DMS153 (cell line): ENCODE measurements at places on chromosomes 7 and 10.

- no peak for DNase-seq
Observed at GRCh38 chr10:104333728-104334373, 4.4 kb downstream of the ITPRIP start.

DNA sequence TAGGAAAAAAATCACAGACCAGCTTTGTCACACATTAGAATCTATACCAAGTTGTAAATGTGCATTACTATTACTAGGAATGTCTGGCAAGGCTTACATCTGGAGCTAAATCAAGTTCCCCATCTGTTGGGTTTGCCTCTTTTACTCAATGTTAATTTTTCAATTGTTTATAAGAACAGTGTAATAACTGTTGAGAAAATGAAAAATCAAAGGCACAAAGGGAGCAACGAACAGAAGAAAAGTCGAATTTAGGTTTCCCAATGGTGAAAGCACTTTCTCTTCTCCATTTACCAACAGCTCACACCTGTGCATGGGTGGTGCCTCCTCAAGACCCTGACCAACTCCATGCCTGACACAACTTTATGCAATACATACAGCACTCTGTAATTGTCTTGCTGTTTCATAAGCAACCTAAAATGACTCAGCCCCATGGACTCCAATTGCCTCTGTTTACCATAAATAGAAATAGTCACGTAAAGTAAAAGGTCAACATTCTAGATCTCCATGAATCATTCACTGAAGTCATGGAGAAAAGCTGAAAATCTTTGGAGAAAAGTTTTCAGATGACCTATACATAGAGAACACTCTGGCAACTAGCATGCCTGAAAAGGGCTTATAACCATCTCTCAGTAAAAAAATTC lies 95.5 kb upstream of the KCNIP2 start:
- DNase-seq: no peak

DNA sequence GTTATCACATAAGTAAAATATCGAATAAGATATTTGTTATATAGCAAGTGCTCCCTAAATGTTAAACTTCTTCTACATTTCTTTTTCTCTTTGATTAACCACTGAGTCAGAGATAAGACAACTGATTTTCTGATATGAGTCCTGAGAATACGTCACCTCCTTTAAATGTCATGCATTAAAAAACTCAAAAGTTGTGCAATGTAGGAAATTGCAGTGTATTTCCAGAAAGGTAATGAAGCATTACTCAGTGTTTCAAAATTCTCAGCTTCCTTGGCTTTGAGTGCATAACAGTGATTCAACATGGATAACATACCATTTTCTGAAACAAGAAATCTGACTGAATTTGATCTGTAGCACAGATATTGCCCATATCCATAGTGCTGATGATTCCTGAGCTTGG lies 155.8 kb downstream of the BMPER start:
- DNase-seq: no peak

DNA sequence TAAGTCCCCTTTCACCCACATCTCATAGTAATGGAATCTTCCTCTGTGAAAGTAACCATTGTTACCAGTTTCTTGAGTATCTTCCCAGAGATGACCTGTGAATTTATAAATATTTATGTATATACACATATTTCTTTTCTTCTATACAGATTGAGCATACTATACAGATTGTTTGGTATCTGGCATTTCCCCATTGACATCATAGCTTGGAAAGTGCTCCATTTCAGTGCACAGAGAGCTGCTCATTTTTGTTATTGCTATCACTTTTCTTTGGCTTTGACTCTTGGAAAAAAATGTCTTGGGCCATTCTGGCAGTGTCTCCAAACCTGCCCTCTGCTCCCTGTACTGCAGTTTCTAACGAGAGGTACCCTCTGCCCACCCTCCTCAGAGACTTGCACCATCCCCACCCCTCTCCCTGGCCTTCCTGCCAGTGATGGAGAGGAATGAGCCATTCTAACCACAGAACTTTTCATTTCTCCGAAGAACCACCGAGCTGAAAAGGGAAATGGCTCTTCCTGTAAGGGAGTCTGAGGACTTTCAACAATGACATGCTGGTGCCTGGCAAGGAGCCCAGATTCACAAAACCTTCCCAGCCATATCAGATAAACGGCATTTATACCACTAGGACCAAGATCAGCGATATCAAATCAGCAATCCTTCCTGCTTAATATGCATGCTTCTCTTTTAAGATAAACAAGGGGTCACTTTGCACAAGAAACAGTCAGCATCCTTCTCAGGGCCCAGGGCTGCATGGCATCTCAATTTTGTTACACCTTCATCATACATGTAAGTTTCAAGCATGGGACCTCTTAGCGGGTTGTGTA lies 19.7 kb upstream of the CCSER2 start:
- DNase-seq: peak; percentile 72

GRCh38 chr7:43192806-43193460 lies 80.5 kb downstream of the HECW1 start:
- DNase-seq: no peak

DNA sequence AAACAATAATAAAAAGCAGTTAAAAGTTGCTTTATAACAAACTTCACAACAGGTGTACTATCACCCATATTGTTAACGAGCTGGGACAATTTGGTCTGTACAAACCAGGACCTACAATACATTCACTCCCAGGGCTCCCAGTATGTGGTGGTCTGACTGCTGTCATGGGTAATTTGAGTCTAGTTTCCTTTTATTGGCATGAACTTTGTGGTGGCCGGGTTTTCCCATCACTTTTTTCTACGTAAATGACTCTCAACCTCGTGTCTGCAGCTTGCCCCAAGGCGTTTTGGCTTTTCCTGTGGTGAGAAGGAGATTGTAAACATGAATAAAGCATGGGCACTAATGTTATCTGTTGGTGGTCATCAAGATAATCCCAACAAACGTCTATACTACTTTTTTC lies 118.7 kb upstream of the CDK6 start:
- no peak for DNase-seq

DNA sequence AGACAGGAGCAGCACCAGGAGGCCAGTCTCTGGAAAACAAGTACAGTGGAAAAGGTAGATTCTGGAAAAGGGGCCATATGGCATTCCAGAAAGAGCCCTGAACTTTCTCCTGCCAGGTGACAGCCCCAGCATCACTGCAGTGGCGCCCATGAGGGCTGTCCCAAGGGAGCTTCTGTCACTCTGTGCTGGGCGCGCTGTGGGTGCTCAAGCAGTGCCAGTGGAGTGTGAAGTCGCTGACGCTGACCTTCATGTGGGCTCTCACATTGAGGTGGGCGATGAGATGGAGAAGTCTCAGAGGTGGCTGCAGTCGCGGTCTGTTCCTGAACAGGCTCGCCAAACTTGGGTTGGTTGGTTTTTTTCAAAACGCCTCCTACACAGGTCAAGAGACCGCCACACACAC lies 38.2 kb downstream of the FKBP6 start:
- DNase-seq: no peak

- no peak for DNase-seq
Observed at GRCh38 chr7:122255454-122255853, 49.1 kb downstream of the FEZF1 start.

GRCh38 chr7:134480730-134481129 lies 21.8 kb upstream of the AKR1B1 start:
- DNase-seq: no peak

- DNase-seq: no peak
Observed at GRCh38 chr10:122301055-122301810, 30.1 kb downstream of the BTBD16 start.

- no peak for DNase-seq
Observed at GRCh38 chr7:503575-504111, 16.0 kb downstream of the PDGFA start.

DNA sequence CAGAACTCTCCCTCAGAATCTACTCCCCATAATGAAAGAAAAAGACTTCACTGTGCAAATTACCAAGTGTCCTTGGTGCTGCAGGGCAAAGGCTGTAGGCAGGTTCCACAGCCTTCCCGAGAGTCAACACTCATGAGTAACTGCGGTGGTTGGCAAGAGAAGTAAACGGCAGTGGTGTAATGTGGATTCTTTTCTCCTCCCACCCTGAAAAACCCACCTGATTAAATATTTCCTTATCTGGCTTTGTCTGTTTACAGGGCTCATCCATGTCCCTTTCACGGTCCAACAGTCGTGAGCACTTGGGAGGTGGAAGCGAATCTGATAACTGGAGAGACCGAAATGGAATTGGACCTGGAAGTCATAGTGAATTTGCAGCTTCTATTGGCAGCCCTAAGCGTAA lies 300.9 kb downstream of the BICC1 start:
- peak; percentile 23 for DNase-seq

GRCh38 chr10:106401967-106402366 lies 762.5 kb downstream of the SORCS1 start:
- no peak for DNase-seq

- no peak for DNase-seq
Observed at GRCh38 chr7:131385039-131385605, 57.4 kb downstream of the MKLN1 start.

- no peak for DNase-seq
Observed at GRCh38 chr7:32515890-32516550, 20.7 kb downstream of the AVL9 start.

- no peak for DNase-seq
Observed at GRCh38 chr7:91491868-91492267, 227.6 kb downstream of the FZD1 start.

GRCh38 chr10:98236862-98237261 lies 31.1 kb downstream of the LOXL4 start:
- no peak for DNase-seq

DNA sequence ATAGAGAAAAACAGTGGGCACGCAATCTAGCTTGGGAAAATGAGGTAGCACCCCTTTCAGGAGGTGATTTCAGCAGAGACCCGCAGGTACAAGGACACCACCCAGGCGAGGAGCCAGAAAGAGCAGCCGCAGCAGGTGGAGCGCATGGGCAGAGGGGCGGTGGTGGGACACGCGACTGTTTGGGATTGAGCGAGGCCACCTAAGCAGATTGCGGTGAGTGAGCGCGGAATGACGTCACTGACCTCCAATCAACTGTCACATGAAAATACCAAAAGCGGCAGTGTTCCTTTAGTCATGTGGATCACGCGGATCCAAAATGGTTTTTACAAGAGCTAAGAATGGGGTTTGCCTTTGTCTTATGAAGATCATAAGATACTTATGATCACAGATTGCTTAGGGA lies 40.2 kb upstream of the SLC26A3 start:
- no peak for DNase-seq

GRCh38 chr10:76168437-76168836 lies 737.0 kb downstream of the LRMDA start:
- no peak for DNase-seq

- no peak for DNase-seq
Observed at GRCh38 chr10:78476844-78477243, 443.2 kb downstream of the RPS24 start.

GRCh38 chr10:35822316-35822715 lies 180.2 kb upstream of the FZD8 start:
- peak; percentile 35 for DNase-seq

DNA sequence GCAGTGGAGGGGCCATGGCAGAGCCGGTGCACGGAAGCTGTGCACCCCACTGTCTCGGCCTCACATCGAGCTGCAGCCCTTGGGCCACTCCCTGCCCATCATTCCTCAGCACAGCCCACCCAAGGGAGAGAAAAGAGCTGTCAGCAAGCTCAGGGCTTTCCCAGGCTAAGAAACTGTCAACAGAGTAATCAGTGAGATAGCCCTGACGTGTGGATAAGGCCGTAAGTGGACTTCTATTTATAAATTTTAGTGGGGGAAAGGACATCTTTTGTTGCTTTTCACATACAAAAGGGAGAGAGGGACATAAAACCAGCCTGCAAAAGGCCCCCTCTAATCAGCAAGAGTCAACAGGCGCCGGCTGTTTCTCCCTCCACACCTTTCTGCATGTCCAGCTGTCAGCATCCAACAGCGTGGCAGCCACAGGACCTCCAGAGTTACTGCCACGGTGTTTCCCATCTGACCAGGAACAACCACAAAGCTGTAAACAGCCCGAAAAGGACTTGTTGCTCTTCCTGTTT lies 56.8 kb upstream of the DDC start:
- DNase-seq: no peak

- DNase-seq: no peak
Observed at GRCh38 chr7:35848725-35849124, 47.9 kb downstream of the SEPTIN7 start.

- no peak for DNase-seq
Observed at GRCh38 chr7:46534664-46535588, 613.9 kb upstream of the IGFBP3 start.

DNA sequence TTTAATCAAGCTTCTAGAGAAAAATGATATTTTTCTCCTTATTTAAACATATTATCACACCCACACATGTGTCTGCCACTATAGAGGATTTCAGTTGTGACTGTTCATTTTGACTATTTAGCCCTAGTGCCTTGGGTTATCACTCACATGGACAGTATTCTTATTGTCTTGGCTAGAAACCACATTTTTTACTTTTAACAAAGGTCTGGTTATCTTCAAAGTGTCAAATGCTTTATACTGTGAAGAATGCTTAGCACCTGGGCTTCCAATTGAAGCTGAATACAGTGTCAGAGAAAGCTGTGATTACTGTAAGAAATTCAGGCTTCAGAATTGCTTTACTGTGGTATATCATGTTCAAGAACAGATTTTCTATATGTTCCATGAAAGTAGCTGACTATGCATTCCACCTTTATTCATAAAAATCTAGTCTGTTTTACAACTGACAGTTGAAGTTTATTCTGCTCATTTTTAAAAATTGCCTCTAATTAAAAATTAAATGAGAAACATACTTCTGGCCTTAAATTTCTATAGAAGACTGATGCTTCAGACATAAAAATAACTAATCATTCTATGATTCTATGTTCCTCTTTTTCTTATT lies 278.6 kb downstream of the SEMA3D start:
- DNase-seq: no peak

DNA sequence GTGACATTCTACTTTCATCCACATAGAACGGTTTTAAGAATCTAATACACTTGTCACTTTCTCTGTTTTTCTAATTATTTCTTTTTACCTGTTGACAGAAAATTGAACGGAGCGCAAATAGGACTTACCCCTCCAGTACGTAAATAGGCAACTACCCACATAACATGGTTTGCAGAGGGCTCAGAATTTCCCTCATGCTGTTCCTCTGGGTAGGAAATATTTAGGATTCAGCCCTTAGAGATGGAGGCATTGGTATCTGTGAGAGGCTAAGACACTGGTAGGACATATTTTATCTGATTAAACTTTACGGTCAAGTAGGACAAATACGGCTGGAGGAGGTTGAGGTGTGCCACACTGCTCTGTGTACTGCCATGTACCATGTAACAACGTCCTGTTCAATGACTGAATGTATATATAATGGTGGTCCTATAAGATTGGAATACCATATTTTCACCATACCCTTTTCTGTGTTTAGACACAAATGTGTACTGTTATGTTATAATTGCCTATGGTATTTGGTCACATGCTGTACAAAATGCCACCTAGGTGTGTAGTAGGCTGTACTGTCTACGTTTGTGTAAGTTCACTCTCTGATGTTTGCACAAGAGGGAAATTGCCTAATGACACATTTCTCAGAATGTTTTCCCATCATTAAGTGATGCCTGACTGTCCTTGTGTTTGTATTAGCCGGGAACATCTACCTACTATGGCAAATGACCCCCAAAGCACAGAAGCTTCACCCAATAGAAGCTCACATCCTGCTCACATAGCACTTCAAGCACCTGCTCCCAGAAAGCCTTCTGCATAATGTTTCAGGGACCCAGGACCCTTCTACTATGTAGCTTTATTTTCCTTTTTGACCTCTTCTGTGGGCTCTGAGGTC lies 429.4 kb upstream of the AKR1E2 start:
- no peak for DNase-seq
